Mesothelial cell of epicardium (in vitro differentiated cells): ENCODE measurements at places on chromosomes 3 and 15.

DNA sequence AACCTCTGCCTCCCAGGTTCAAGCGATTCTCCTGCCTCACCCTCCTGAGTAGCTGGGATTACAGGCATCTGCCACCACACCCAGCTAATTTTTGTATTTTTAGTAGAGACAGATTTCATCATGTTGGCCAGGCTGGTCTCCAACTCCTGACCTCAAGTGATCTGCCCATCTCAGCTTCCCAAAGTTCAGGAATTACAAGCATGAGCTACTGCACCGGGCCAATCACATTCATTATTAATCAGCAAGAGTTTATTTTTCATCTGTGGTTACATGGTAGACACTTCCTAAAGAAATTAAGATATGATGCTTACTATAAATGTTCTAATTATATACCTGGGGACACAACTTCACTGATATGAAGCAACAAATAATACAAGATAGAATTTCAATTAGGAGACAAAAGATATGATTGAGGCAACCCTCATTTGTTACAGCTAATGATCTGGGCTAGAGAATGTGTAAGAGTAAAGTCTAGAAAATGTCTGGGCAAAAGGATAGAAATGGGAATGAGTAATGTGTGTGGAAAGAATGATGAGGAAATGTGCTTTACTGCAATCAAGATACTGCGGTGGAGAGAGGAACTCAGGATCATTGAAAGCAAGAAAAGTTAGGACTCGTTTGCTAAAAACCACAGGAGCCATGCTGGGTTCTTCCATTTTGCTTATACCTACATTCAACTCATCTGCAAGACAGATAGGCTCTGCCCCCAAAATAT lies 366.8 kb downstream of the ZIC1 start:
- no peak for DNase-seq

GRCh38 chr15:89836267-89837133 lies 21.8 kb upstream of the ANPEP start:
- no peak for DNase-seq

DNA sequence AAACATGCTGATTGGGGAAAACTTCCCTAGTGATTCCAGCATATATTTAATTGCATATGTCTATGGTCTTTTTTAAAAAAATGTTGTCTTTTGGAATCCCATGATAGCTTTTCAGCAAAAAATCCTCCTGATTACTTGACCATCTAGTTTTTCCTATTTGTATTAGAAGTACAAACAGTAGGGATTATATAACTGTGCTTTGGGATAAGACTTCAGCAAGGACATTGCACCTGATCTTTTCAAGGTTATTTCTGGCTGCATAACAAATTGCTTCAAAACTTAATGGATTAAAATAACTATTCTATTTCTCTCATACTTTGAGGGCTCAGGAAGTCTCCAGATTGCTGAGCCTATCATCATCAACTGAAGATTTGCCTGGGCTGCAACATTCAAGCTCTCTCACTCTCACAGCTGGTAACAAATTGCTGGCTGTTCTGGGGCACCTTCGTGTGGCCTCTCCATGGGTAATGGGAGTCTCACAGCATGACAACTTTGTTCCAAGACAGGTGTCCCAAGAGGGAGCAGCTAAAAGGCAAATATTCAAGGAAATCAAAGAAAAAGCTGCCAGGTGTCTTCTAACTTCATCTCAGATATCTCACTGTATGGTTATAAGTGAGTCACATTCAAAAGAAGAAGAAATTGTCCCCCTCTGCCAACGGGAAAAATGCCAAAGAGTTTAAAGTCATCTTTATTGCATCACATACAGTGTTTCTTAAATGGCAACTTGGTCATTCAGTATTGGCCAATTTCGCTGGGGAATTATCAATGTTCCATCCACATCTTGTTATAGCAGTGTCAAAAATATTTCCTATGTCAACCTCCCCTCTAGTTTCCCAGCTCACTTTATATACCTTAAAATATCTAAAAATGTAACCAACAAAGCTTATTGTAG lies 644.5 kb upstream of the GRM7 start:
- DNase-seq: no peak

DNA sequence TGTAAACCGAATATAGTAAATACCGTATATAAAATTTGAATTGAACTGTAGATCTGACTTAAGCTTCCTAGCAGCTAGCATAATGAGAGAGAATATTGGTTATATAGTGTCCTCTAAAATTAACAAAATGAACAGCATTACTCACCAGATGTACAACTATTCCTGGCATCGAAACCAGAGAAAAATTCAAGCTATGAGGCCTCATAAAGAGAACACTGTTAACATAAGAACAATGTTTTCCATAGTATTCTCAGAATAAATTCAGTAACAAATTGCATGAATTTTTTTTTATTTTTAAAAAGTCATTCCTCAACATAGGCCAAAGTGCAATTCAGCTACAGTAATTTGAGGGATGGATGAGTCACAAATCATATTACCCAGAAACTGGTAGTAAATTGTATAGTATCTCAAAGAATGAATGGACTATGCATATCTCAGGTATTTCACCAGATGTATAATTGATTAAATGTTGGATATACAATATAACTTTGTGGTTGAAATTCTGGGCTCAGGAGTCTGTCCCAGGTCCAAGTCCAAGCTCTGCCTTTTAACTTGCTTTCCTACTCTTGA lies 5.0 kb downstream of the TMEM207 start:
- DNase-seq: no peak

DNA sequence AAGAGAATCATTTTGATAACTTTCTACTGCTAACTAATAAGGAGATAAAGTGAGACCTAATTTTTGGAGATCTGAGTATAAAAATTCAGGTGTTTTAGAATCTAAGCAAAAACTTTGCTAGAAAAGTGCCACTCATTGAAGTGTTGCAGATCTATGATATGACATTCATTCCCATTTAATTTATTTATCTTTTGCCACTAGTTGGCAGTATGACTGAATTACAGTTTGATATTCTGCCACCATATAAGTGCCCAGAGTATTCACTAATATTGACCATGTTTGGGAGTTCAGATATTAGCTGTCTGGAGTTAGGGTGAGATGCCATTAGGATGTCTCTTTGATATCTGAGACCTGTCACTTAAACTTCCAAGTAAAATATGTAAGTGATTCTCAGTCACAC lies 251.3 kb upstream of the GBE1 start:
- DNase-seq: no peak

DNA sequence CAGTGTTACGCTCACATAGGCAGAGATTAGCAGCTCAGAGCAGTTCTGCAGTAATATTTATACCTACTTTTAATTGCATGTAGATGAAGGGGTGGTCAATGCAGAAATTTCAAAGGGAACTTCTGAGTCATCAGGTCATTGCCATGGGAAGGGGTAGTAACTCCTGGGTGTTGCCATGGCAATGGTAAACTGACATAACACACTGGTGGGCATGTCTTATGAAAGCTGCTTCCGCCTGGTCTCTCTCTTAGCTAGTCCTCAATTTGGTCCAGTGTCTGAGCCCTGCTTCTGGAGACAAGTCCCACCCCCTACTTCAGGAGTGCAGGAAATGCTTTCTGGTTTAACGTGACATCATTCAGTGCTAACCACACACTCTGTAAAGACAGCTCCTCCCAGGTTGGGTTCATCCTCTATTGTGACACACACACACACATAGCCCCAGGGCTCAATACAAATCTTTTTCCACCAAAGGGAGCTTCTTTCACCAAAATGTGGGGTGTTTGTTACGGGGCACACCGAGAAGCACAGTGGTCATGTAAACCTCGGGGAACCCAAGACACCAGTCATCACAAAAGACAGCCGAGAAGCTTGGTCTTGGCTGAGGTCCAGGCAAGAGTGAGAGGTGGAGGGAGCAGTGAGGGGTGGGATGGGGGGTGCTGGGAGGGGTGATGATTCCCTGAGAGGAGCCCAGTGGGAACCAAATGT lies 74.5 kb downstream of the TLE3 start:
- DNase-seq: no peak

DNA sequence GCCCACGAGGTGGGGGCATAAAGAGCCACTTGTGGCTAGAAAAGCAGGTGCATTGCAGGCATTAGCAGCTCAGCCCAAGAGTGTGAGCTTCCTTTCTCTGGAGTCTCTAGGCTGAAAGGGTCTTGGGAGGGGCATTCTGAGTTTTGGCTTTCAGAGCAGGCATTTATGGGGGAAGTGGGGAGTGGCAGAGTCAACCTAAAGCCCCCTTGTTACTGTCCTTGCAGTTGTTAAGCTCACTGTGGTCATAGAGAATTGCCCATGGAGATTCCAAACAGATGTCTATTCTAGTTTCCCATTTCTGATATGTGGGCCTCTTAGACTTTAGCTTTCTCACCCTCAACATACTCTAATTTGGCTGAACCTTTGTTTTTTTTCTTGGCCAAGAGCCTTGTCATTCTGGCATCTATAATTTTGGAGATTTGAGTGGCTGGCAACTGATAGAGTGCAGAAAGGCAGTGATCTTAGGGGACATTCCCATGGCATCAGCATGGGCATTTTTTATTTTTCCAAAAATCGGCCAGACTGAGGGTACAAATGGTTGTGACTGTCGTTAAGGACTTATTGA lies 217.9 kb downstream of the THSD4 start:
- DNase-seq: no peak

GRCh38 chr3:150142936-150143335 lies 172.2 kb upstream of the PFN2 start:
- no peak for DNase-seq

- DNase-seq: no peak
Observed at GRCh38 chr3:62214850-62215249, 158.5 kb downstream of the FEZF2 start.

DNA sequence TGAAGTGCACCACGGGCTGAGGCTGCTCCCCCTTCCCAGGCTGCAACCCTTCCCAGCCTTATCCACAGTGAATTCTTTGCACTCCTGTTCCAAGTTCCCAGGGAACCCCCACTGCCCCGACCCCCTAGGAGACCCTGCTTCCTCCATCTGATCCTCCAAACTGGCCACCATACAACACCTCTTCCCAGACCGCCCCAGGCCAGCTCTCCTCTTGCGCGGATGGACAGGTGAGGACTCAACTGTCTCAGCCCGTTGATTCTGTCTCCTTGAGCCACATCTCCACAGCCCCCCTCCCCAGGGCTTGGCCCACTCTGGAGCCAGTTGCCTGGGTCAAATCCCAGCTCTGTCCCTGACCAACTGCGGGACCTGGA lies 21.7 kb downstream of the GRIP2 start:
- no peak for DNase-seq

DNA sequence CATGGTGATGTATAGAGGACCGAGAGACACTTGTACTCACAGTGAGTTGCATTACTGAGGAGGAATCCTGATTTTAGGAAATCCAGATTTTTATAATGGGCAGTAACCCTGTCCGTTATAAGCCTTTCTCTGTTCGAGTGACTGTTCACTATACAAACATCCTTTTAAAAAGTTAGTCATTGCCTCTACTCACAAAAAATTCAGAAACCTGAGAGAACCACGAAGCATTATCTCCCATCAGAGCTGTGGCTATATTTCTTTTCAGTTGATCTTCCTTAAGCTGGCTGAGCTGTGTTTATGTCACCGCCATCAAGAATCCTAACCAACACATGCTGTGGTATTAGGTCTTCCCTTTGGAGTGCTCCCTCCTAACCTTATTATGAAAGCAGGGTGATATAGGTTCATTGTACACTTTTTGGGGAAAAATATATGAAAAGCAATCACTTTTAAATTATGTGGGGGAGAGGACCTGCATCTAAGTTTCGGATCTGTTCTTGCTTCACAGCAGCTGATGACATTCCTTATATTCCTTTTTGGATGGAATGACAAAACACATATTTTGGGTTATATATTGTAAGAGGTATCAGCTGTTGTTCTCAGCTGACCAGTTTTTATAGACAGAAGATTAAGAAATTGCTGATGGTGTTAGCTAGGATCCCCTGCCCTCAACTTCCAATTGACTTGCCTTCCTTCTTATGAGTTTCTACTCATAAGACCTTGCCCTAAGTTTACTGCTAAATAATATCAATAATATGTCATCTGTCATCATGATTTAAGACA lies 465.9 kb upstream of the RASGRP1 start:
- DNase-seq: no peak

DNA sequence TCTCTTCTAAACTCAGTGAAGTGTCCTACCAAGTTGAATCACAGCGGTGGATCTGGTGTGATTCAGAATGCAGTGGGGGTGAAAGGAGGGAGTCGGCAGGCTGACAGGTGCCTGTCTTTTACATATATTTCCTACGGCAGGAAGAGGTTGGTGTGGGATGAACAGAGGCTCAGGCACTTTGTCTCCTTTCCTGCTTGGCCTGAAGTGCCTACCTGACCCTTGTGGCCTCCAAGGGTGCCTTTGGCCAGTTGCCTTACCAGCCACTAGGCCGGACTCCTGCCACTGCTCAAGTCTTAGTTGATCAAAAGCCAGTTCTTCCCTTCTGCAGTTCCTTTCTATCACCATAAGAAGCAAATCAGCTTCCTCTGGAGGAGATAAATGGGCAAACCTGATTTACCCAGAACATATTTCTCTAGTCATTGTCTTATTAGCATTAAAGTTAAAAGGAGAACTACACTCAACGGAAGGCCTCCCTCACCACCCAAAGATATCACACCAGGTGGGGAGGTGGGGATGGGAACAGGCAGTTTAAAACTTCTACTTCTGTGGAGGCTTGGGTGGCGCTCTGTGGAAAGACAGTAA lies 52.1 kb downstream of the CRTC3 start:
- no peak for DNase-seq

DNA sequence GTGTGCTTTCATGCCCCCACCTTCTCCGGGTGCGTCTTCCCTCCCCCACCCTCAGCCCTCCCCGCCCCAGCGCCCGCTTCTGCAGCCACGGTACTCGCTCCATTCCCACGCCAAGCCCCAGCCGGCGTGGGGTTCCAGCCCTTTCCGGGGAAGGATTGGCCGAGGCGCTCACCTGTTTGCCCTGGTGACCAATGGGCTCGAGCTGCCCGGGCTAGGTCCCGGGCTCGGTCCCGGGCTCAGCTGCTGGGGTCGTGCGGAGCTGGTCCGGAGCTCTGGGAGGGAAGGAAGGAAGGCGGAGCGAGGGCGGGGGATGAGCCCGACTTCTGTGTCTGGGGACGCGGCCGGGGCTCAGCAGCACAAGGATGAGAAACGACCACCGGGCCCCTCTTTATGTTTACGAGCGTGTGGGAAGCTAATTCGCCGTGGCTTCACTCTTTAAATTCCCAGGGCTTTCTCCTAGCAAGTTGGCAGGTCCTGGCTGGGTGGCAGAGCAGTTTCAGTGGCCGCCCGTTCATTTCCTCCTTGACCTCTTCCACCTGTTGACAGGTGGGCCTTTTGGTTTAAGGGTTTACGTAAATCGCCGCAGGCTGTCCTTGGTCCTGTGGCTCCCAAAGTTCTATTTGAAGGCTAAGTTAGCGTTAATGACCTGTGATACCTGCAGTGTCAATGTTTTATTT lies at the start of gene IGSF10:
IGSF10 (minus strand) TSS at position 288 of the 677 bp plus-strand sequence. CDS start 2,352 bp downstream, outside the sequence.
- DNase-seq: no peak

GRCh38 chr3:16468336-16469098 lies 45.0 kb downstream of the RFTN1 start:
- no peak for DNase-seq
